Fibroblast of the aortic adventitia (primary cell): ENCODE measurements at places on chromosomes 2 and 18.

DNA sequence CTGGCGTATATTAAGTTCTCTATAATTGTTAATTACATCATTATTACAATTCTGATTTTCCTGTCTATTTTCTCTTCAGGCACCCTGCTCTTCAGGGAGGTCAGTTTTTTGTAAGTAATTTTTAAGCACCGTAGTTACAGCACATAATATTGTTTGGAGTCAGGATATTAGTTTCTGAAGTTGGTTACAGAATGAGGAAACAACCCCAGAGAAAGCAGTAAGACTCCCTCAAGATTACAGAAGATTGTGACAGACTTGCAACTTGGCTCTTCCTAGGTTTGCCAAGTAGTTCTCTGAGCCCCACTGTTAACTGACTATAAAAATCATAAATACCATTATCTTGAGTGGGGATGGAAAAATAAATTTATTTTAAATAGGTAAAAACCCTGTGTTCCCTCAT lies 921 bp downstream of the RPE start:
- DNase-seq: peak; percentile 59

DNA sequence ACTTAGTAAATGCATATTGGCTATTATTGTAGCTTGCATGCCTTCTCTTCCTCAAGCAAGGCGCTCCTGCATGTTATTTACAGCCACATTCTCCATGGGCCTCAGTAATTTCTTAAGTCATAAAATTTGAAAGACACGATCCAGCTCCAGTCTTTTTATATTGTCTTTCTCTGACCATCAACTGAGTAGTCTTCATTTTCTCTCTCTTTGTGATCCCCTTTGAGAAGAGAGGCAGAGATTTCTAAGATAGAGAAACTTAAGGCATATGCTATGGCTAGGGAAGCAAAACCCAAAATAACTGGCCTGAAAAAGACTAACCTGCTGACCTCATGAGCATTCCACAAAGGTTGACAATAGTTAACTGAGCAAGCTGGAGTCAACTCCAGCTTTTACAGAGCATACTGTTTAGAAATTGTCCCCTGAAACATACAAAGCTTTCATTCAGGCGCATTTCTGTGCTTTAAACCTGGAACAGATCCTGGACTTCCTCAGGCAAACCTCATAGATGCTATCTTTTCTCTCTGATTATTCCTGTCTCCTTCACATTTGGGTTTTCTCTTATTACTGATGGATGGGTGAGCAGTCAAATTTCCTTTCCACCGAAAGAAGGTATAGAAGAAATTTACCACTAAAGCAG lies 4.6 kb downstream of the DPP4 start:
- DNase-seq: no peak

DNA sequence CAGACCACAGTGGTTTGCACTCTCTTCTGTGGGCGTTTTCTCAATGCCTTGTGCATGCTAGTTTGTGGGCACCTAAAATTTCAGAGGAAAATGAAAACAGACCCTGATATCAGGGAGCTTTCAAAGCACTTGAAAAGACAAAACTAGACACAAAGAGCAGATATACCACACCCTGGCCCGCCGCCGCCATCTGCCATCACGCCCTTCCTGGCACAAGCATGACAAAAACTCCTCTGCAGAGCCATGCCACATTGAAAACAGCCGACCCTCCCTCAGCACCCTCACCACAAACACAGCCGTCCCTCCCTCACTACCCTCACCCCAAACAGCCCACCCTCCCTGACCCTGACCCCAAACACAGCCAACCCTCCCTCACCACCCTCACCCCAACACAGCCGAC lies 84.8 kb upstream of the RAB6C start:
- no peak for DNase-seq

DNA sequence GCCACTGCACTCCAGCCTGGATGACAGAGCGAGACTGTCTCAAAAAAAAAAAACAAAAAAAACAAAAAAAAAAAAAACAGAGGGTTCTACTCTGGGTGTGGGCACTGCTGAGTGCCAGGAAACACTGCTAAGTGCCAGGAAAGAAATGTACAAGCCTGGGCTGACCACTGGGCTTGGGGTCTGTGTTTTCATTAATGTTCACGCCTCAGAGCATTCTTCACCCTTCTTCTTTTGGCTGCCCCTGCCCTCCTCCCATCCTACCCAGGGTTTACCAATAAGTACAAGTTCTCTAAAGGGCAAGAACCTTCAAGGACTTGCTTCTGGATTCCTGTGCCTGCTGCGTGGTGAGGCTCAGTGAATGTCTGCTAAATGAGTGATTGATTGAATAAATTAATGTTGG lies 49.3 kb upstream of the LRPPRC start:
- DNase-seq: no peak

- DNase-seq: no peak
Measured at GRCh38 chr2:60320724-60321123, 232.7 kb downstream of the BCL11A start.

GRCh38 chr2:16209799-16210198 lies 269.4 kb downstream of the MYCN start:
- DNase-seq: no peak

- DNase-seq: no peak
Measured at GRCh38 chr2:217933617-217933993, 69.2 kb downstream of the TNS1 start.

- DNase-seq: no peak
Measured at GRCh38 chr2:240819858-240820606, at the start of gene KIF1A. KIF1A (minus strand) TSS chr2:240820219; CDS start chr2:240797752, 22,467 bp downstream.

DNA sequence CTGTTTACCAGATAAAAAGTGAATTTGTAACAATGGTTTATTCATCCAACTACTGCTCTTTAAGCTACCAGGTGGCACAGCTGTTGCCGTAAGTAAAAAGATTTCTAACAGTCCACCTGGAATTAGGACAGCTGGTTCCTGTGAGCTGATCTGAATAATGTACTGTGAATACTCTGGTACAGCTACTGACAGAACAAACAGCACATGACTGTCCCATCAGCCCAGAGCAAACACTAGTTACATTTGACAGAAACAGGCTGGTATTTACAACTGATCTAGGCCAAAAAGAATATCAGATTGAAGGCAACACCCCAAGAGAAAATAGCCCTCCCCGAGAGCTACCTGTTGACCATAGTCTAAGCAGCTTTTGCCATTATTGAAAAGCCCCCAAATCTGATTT lies 840.4 kb downstream of the CPS1 start:
- DNase-seq: no peak

GRCh38 chr2:217954469-217954868 lies 48.3 kb downstream of the TNS1 start:
- DNase-seq: no peak

DNA sequence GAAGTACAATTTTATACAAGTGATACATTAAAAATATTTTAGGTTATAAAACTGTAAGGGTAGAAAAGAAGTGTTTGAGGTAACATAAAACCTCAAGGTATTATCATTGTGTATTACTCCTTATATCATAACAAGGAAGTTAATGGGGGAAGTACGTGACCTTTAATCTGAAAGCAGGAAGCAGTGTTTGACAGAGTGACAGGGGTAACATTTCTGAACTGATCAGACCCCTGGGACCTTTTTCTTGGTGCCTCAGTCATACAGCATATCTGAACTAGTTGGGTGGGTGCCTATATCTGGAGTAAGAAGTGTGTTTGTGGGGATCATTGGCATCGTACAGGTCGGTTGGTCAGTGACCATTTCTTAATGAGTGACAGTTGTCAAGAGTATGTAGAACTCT lies 43.0 kb downstream of the MALT1 start:
- no peak for DNase-seq
